ENCODE measurements at places on chromosomes 13 and 19. TPM values are rescaled to one million over a fixed set of nuclear protein-coding genes. Genes with fewer than 3 reads are reported as not detected.

GRCh38 chr13:94309997-94310855 is 169.3 kb downstream of the DCT start:
- H3K36me3 ChIP-seq: no peaks in the 10 kb centered on the region
- no peaks in the 10 kb centered on the region for H3K27me3 ChIP-seq
- peaks cover 66% of the 10 kb centered on the region for H3K4me1 ChIP-seq
- H3K27ac ChIP-seq: peak overlapping the region; percentile 84
- DNase-seq: no peak

DNA sequence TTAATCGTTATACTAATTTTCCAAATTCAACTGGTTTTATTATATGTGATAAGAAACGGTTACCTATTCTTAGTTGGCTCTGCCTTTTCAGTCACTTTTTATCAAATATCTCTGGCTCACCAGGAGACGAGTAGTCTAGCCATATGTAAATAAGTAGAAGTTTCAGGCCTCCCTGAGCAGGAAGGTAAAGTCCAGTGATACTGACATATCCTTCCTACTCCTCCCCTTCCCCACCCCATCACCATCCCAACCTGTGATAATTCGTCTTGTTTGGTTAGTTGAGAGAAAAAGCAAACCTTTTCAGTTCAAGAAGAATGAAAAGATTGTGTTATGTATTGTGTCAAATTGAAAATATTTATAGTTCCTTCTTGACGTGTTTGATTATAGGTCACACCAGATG is 53.9 kb downstream of the TM9SF2 start:
- no peaks in the 10 kb centered on the region for H3K27me3 ChIP-seq
- H3K27ac ChIP-seq: no peak overlapping the region
- no peak for DNase-seq
- H3K4me1 ChIP-seq: peaks cover 18% of the 10 kb centered on the region
- peaks cover 37% of the 10 kb centered on the region for H3K36me3 ChIP-seq

Gene LATS2
- total RNA-seq: 104 TPM

DNA sequence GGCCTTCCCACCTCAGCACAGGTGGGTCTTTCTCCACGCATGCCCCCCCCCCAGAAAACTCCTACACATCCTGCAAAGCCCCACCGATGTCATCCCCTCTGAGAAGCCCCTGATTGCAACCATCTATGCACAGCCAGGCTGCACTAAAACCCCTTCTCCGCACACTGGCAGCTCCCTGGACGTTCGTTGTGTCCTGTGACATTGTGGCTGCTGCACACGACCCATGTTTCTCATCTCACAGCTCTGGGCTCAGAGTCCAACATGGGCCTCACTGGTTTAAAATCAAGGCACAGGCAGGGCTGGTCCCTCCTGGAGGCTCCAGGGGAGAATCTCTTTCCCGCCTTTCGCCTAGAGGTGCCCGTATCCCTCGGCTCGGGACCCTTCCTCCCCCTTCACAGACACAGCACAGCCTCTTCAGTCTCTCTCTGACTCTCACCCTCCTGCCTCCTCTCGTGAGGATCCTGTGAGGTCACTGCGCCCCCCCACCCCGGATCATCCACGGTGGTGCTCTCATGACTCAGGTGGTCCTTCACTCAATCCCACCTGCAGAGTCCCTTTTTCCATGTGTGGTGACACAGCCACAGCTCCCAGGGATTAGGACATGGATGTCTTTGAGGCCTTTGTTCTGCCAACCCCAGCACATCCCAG is 71.2 kb downstream of the GADD45B start:
- H3K4me3 ChIP-seq: no peak overlapping the region
- no peaks in the 10 kb centered on the region for H3K27me3 ChIP-seq
- H3K36me3 ChIP-seq: no peaks in the 10 kb centered on the region
- peak; percentile 47 for DNase-seq
- peak overlapping the region; percentile 97 for H3K27ac ChIP-seq

GRCh38 chr19:39352381-39353255 is 10.4 kb downstream of the SAMD4B start:
- H3K4me3 ChIP-seq: no peak overlapping the region
- H3K4me1 ChIP-seq: peaks cover 9% of the 10 kb centered on the region
- peaks cover 38% of the 10 kb centered on the region for H3K36me3 ChIP-seq
- no peaks in the 10 kb centered on the region for H3K27me3 ChIP-seq
- no peak for DNase-seq
- H3K27ac ChIP-seq: peak overlapping the region; percentile 42

Gene GPC6
- 111 TPM for total RNA-seq

Gene ZNF547
- 2.9 TPM for total RNA-seq

- peaks cover 38% of the 10 kb centered on the region for H3K4me1 ChIP-seq
- DNase-seq: no peak
- no peaks in the 10 kb centered on the region for H3K27me3 ChIP-seq
- H3K27ac ChIP-seq: peak overlapping the region; percentile 89
- H3K4me3 ChIP-seq: peak overlapping the region; percentile 19
Observed at GRCh38 chr19:4059453-4059871, 7.2 kb downstream of the ZBTB7A start.

GRCh38 chr19:16391301-16392055 is 66.9 kb downstream of the KLF2 start:
- H3K4me1 ChIP-seq: no peaks in the 10 kb centered on the region
- DNase-seq: peak; percentile 60
- H3K27ac ChIP-seq: no peak overlapping the region
- peaks cover 42% of the 10 kb centered on the region for H3K36me3 ChIP-seq
- no peak overlapping the region for H3K4me3 ChIP-seq
- H3K27me3 ChIP-seq: no peaks in the 10 kb centered on the region

Gene ATP4A
- not detected for total RNA-seq

DNA sequence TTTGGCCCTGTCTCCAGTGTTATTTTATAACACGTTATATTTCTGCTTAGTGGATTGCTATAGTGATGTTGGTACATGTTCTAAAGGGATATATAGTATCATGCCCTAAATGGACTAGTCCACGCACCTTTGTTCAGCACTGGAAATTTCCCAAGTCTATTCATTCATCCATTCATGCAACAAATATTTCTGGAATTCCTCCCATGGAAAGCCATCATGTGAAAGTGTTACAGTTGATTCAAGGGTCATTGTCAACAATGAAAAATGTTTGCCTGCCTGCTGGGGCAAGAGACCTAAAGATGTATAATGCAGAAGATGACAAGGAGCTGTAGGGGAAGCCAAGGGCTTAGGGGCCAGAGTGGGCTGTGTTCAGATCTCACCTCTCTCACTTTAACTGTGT is 10.8 kb upstream of the HSPH1 start:
- H3K36me3 ChIP-seq: no peaks in the 10 kb centered on the region
- H3K4me3 ChIP-seq: no peak overlapping the region
- no peak for DNase-seq
- peaks cover 24% of the 10 kb centered on the region for H3K4me1 ChIP-seq
- peak overlapping the region; percentile 87 for H3K27ac ChIP-seq
- no peaks in the 10 kb centered on the region for H3K27me3 ChIP-seq

DNA sequence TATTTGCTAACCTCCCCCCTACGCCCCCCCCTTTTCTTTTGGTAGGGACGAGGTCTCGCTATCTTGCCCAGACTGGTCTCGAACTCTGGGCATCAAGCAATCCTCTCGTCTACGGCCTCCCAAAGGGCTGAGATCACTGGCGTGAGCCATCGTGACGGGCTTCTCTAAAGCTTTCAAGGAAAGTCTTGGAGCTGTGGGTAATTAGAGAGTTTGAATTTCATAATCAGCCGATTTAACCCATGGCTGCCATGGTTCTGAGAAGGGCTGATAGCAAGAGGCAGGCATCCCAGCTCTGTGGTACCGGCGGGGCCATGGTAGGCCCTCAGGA is 679 bp upstream of the ABHD8 start:
- no peaks in the 10 kb centered on the region for H3K36me3 ChIP-seq
- peak overlapping the region; percentile 57 for H3K4me3 ChIP-seq
- peaks cover 32% of the 10 kb centered on the region for H3K4me1 ChIP-seq
- no peak overlapping the region for H3K27ac ChIP-seq

DNA sequence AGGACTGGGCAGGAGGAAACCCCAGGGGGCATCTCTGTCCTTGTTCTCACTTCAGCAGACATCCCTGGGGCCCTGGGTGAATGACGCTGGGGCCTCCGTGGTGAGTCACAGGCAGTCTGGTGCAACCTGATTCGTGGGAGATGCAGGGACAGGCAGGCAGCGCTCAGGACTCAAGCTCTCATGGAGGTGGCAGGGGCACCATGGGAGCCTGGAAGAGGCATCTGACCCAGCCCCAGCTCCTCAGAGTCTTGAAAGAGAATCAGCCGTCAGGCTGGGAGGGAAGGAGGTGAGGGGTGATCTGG is 14.0 kb upstream of the PTOV1 start:
- no peak overlapping the region for H3K27ac ChIP-seq
- H3K4me3 ChIP-seq: no peak overlapping the region
- H3K27me3 ChIP-seq: no peaks in the 10 kb centered on the region
- H3K36me3 ChIP-seq: peaks cover 40% of the 10 kb centered on the region

Gene TLE6
- total RNA-seq: 1.1 TPM

Gene TRAPPC6A
- total RNA-seq: 15.9 TPM

Gene CGB3
- total RNA-seq: not detected

Gene ALOX5AP
- 1.1 TPM for total RNA-seq

Gene CPB2
- total RNA-seq: not detected

Gene ZNF443
- total RNA-seq: 1.6 TPM

DNA sequence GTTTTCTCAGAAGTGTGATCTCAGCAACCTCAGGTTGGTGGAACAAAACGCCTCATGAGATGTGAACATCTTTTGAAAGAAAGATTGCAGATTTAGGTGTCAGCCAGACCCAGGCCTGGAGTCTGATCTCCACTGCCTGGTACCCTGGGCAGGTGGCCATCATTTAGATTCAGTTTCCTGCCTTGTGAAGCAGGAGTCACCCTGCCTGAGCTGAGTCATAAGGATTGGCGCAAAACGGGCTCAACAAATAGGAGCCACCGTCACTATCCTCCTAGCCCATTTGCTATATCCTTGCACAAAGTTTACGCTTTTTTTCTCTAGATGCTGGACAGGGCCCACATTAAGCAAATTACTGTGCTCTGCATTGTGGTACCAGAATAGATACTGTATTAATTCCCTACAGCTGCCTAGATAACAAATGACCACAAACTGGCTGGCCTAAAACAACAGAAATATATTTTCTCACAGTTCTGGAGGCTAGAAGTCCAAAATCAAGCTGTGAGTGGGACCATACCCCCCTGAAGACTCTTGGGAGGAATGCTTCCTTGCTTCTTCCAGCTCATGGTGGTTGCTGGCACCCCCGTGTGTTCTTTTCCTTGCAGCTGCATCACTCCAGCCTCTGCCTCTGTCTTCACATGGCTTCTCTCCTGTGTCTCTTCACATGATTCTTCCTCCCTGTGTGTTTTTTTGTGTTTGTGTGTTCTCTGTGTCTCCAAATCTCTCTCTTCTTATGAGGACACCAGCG is 38.2 kb downstream of the TNFSF11 start:
- DNase-seq: no peak
- H3K27me3 ChIP-seq: peaks cover 18% of the 10 kb centered on the region
- H3K36me3 ChIP-seq: no peaks in the 10 kb centered on the region

Gene OLFM4
- not detected for total RNA-seq

DNA sequence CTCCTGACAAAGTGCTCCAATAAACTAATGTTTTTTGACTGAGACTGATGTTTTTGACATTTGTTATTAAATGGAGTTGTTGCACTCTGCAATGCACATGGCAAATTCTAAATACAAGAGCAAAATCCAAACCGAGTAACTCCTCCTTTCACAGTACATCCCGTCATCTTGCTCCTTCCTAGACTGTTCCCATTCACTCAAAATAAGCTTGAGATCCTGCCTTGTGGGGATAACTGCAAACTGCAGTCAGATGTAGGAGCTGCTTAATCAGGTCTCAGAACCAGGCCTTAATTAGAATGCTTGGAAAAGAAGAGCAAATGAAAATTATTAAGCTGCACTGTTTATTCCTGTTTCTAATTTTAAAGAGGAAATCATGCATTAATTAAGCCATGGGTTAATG is 134.8 kb upstream of the SPRY2 start:
- peaks cover 37% of the 10 kb centered on the region for H3K4me1 ChIP-seq
- no peak for DNase-seq
- H3K36me3 ChIP-seq: no peaks in the 10 kb centered on the region

DNA sequence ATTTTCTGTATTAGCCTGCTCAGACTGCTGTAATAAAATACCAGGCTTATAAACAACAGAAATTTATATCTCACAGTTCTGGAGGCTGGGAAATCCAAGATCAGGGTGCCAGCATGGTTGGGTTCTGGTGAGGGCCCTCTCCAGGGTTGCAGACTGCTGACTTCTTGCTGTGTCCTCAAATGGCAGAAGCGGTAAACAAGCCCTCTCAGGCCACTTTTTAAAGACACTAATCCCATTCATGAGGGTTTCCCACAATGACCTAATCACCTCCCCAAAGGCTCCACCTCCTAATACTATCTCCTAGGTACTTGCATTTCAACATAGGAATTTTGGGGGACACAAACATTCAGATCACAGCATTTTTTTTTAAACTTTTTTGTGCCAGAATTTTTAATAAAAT is 159.3 kb downstream of the PDS5B start:
- no peaks in the 10 kb centered on the region for H3K27me3 ChIP-seq
- H3K27ac ChIP-seq: peak overlapping the region; percentile 90
- DNase-seq: no peak
- H3K4me1 ChIP-seq: peaks cover 49% of the 10 kb centered on the region
- peaks cover 10% of the 10 kb centered on the region for H3K36me3 ChIP-seq

Gene ZNF426
- 15.7 TPM for total RNA-seq

GRCh38 chr13:93535251-93535650 is 308.6 kb downstream of the GPC6 start:
- no peaks in the 10 kb centered on the region for H3K27me3 ChIP-seq
- no peak for DNase-seq
- peaks cover 28% of the 10 kb centered on the region for H3K4me1 ChIP-seq
- H3K27ac ChIP-seq: no peak overlapping the region
- H3K4me3 ChIP-seq: no peak overlapping the region

Gene NPAS1
- 1.0 TPM for total RNA-seq

DNA sequence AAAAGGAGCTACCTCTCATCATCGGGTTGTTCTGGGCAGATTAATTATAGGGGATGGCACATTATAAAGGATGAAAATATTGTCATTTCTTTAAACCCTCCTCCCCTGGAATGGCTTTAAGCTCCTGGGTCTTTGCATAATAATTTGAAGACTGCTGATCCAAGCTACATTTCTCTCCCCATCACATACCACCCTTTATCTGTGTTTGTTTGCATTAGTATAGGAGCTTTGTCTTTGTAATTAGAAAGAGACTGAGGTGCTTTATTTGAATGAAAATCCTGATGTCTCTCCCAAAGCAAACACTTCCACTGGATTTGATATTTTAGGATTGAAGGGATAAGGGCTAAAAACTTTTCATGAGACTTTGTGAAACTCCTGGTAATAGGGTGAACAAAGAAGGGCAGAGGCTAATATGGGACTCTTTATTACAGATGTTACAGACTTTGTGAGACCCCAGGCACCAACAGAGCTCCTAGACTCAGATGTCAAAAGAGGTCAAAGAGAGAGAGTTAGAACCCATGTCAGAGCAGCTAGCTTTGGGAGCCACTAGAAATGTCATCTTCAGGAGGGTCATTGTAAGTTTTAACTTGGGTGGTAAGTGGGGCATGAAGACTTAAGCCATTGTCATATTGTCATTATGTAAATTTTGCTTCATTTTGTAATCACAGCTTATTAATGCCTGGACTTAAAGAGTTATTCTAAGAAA is 75.3 kb upstream of the RXFP2 start:
- no peaks in the 10 kb centered on the region for H3K4me1 ChIP-seq
- no peak overlapping the region for H3K4me3 ChIP-seq
- DNase-seq: no peak
- H3K27me3 ChIP-seq: peaks cover 17% of the 10 kb centered on the region

Measured in chondrocyte (in vitro differentiated cells).